Dermis blood vessel endothelial cell (primary cell): ENCODE measurements at places on chromosomes 11 and 22. TPM values are rescaled to one million over a fixed set of nuclear protein-coding genes. Genes with fewer than 3 reads are reported as not detected.

GRCh38 chr11:38282718-38283117 lies 1684.7 kb upstream of the RAG2 start:
- no peak for DNase-seq

GRCh38 chr11:96228473-96228891 lies 114.5 kb downstream of the MAML2 start:
- DNase-seq: peak; percentile 96

DNA sequence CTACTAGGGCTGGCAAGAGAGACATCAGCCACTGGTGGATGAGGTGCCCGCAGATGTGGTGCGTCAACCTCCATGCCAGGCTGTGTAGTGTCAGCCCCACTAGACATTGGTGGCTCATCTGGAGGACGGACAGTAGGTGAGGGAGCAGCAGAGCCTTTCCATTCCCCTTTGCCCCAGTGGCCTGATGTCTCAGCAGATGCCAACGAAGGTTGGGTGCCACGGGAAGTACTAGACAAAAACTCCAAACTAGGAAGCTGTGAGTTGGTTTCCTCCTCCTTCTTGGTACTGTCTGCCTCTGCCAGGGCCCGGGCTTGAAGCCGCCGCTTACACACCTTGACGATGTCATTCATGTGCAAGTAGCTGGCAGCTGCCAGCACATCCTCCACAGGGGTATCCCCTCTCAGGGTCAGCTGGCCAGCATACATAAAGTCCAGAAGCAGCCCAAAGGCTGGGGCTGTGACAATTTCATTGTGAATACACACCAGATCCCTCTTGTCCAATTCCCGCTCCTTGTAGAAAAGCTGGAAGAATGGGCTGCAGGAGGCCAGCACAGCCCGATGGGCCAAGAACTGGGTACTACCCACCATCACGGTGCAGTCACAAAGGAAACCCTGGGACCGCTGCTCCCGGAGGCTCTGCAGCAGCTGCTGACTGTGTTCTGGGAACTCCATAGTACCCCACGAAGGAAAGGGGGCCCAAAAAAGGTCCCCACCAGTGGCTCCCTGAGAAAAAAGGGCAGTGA lies 795 bp downstream of the ZBTB3 start:
- no peak for DNase-seq

FERMT3 gene
- total RNA-seq: 6.5 and 26.5 TPM in 2 replicates

- no peak for DNase-seq
Observed at GRCh38 chr11:9528136-9528501, 45.4 kb upstream of the WEE1 start.
